ENCODE measurements at places on chromosomes 7 and 10.

GRCh38 chr7:124758327-124758726 is 7.3 kb downstream of the GPR37 start:
- no peak for DNase-seq

DNA sequence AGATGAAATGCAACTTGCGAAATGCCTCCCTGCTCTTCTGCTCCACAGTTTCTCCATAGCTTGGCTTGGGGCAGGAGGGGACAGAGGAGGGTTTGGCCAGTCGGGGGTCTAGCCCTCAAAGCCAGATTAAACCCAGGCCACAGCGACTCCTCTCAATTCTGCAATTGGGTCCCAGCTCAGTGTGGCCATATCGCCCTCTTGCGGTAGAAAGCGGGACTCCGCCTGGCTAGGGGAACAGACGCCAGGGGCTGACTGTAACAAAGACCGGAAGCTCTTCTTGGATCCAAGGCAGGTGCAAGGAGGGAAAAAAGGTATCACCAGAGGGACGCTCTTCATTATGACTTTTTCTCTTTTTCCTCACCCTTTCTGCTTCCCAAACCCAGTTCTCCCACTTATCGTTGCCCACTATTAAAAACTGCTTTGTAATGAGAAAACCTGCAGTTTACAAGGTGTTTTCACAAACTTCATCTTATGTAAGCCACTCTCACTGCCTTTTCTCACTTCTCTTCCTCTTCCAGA is 36.6 kb upstream of the TNPO3 start:
- no peak for DNase-seq

DNA sequence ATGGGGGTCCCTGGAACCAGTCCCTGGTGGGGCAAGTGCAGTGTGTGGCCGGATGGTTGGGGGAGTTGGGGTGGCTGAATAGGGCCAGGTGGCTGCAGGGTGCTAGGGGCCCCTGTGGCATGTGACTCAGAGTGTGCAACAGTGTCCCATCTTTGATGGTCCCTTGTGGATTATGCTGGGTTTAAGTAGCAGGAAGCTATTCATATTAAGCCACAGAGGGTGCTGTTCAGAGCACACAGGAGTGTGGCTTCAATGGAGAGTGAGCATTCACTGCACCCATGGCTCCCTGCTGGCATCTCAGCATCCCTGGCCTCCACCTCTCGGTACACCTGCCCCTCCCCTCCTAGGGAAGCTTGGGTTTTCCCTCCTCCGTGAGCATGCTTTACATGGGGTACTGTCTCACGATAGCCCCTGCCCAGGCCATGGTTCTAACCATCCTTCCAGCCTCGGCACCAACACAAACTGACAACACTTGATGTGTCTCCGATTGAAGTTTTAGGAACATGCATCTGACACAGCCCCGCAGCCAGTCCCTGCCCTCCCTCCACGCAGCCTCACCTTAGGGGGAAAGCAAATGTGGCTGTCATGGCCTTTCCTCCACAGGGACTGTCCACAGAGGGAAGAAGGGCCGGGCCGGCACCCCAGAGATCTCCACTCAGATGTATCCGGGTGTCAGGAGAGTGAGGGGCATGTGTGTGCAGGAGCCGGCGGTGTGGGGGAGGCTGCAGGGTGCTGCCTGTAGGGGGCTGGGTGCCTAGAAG is 30.4 kb upstream of the PPIF start:
- DNase-seq = no peak

DNA sequence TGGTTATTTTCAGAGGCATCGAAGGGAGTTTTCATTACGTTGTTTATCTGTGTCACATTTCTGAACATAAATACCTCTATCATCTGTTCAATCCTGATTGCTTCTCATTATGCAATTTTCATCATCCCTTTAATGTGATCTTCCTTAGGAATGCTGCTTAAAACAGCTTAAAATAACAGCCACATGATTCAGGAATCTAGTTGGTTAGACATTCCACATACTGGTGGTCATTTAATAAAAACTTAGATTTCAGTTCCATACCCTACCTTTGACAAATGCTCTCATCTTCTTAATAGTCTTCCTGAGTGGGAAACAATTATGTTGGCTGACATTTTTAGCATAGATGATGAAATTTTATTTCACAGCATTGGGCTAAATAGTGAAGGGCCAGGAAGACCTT is 191.3 kb upstream of the CDCA7L start:
- DNase-seq = no peak

DNA sequence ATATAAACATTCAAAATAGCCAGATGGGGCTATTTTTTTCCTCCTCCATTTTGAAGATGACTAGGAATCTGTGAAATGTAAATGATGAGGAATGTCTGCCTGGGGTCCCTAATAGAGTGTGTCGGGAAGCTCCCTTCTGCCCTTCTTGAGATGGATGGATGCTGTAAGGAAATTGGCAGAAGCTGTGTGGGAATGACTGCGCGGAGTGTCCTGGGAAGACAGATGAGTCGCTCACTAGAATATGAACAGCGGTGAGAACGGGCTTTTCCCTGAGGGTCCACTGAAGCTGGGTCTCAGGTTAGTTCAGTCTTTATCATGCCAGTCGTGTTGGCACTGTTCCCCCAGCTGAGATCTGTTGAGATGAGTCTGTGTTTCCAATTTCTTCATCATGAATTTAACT is 75.1 kb upstream of the PLPP4 start:
- DNase-seq = no peak

DNA sequence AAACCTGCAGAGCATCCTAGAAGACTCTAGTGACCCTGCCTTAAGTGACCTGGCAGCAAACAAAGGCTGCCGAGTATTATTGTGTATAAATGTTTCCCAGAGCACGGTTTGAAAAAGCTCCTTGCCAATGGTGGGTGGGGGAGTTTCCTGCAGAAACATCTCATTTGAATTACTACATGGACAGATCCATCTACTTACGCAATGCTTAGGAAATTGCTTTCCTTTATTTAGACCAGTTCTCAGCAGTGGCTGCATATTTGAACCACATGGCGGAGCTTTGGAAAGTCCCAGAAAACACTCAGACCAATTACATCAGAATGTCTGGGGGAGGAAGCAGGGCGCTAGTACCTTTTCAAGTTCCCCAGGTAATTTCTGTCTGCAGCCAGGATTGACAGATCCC is 560.9 kb downstream of the SDK1 start:
- DNase-seq = no peak

DNA sequence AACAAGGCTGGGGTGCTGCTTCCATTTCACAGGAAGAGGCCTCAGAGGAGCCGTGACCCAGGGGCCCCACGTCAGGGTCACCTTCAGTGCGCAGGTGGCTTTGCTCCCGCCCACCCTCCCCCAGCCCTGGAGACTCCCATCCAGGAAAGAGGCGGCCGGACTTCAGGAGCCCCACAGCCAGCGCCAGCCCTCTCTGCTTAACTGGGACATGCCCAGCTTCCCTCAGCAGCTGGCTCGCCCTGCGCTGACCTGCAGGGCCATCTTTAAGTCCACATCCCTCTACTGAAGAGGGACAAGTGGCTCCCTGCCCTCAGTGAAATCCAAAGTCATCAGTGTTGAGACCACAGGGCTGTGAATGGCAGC is 141.9 kb upstream of the PPP2R2D start:
- no peak for DNase-seq

DNA sequence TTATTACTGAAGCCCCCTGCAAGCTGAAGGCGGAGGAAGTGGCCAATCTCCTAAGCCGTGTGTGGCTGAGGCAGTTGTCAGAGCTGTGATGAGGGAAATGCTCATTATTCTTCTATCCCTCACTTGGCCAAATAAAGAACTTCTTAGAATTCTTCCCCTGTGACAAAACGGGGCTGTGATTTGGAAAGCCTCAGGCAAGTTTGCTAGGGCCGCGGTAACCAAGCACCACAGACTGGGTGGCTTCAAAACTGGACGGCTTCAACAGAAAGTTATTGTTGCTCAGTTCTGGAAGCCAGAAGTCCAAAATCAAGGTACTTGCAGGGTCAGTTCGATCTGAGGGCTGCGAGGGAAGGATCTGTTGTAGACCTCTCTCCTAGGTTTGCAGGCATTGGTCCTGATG is 72.3 kb upstream of the STEAP1B start:
- DNase-seq = no peak

GRCh38 chr10:75110006-75110632 is 1.3 kb upstream of the SAMD8 start:
- DNase-seq = no peak

GRCh38 chr7:42210333-42210732 is 26.7 kb downstream of the GLI3 start:
- no peak for DNase-seq

DNA sequence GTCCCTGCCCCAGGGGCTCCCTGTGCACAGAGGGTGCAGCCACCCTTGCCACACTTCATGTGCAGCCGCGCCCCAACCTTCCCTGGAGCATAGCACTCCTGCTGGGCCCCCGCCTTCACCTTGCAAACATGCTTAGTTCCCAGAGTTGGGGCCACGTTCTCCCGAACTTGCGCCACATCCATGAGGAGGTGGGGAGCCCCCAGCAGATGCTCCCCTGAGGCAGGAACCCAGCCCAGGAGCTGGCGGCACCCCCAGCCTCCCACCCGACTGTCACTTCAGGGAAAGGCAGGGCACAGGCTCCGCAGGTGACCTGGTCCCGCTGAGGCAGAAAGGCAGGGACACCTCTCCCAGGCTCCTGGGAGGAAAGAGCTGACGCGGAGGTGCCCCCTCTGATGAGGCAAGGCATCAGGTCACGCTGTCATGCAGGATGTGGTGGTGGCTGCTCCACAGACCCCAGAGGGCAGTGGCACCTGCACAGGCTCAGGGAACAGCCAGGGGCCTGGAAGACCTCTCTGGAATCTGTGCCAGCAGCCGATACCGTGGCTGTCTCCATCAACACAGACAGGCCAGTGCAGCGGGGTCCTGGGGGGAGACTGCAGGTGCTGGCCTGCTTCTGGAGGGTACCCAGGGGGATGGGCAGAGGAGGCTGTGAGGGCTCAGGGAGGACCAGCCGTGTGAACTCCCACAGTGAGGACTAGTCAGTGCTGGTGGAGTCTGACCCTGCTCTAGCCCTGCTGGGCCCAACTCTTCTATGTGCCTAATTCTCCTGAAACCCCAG is 221.3 kb downstream of the MAD1L1 start:
- no peak for DNase-seq

DNA sequence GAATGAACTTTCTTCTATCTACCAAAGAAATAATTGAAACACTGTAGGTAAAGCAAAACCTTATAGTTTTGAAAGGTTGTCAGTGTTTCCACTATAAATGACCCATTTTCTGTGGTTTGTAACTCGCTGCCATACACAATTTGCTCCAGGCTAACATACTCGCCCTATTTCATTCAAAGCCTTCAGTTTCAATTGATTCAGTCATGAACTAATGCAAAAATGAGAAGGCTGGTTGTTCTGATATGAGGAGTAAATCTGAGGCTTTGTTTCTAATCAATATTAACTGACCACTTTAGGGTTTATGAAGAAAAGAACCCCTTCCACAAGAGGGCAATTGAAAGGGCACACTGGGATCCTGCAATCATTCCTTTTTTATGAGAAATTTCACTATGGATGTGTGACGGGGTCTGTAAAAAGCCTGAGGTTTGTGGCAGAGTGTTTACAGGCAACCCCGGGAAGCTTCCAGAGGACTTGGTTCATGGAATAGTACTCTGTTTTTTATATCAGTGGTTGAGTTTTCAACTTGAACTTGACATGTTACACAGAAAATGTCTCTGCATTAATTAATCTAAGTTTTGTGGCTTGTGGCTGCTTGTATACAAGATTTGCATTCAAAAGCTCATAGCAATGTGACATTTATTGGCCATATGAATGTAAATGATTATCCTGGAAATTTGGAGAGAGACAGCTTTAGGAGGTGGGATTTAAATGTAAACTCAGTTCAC is 133.2 kb downstream of the NRP1 start:
- no peak for DNase-seq

GRCh38 chr10:29424017-29424416 is 135.1 kb downstream of the LYZL1 start:
- DNase-seq = no peak

- DNase-seq = no peak
These were observed 348.2 kb upstream of the C7orf33 start for GRCh38 chr7:148242294-148242821.

DNA sequence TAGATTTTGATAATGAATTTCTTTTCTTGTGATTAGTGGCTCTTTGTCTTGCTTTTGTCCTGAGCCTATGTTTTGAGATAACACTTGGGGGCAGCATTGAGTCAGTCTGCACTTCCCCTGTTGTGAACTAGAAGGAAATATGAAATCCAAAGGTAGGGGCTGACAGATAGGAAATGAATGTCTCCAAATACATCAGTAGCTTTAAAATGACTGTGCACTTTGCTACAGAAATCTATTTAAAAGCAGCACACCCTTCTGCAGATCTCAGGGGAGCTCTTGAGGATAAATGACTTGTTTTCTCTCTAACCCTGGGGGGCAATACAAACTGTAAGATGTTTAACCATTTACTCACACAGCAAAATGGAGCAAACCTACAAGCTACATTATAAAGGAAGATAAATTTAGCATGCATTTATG is 176.0 kb upstream of the MYO3A start:
- DNase-seq = no peak

- no peak for DNase-seq
These were observed 84.5 kb upstream of the DYNC1I1 start for GRCh38 chr7:95687759-95688343.

- no peak for DNase-seq
These were observed 159.5 kb upstream of the AGR3 start for GRCh38 chr7:17041324-17041723.

- no peak for DNase-seq
These were observed 165.8 kb downstream of the SRPK2 start for GRCh38 chr7:105222953-105223352.

GRCh38 chr7:35544028-35544742 is 150.8 kb downstream of the HERPUD2 start:
- no peak for DNase-seq

- DNase-seq = no peak
These were observed 235.0 kb downstream of the CCSER2 start for GRCh38 chr10:84563355-84563754.

GRCh38 chr7:42687211-42688055 is 224.4 kb downstream of the C7orf25 start:
- no peak for DNase-seq

- no peak for DNase-seq
These were observed 15.9 kb upstream of the AKR1B1 start for GRCh38 chr7:134474828-134475227.

- peak; percentile 50 for DNase-seq
These were observed 3.5 kb downstream of the GLCCI1 start for GRCh38 chr7:7972128-7972527.

- DNase-seq = no peak
These were observed 6.1 kb downstream of the KCNH2 start for GRCh38 chr7:150972023-150972468.

DNA sequence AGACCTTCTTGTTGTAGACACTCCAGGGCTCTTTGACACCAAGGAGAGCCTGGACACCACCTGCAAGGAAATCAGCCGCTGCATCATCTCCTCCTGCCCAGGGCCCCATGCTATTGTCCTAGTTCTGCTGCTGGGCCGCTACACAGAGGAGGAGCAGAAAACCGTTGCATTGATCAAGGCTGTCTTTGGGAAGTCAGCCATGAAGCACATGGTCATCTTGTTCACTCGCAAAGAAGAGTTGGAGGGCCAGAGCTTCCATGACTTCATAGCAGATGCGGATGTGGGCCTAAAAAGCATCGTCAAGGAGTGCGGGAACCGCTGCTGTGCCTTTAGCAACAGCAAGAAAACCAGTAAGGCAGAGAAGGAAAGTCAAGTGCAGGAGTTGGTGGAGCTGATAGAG is 5.5 kb downstream of the GIMAP7 start:
- DNase-seq = no peak

- no peak for DNase-seq
These were observed 266.3 kb downstream of the RPS24 start for GRCh38 chr10:78299851-78300468.

GRCh38 chr7:151456782-151457181 is 16.8 kb upstream of the CRYGN start:
- no peak for DNase-seq

- DNase-seq = no peak
These were observed 20.6 kb upstream of the CABCOCO1 start for GRCh38 chr10:61642150-61642571.
